Subcutaneous adipose tissue (tissue), 4 donors: ENCODE measurements at places on chromosomes 11 and 22. TPM values are rescaled to one million over a fixed set of nuclear protein-coding genes. Genes with fewer than 3 reads are reported as not detected.

The CD82 gene
- 12.1 TPM for total RNA-seq

The MYO18B gene
- total RNA-seq: not detected

The SLCO2B1 gene
- total RNA-seq: 81.0 TPM

The MISFA gene
- total RNA-seq: 3.1 TPM

The IGSF9B gene
- total RNA-seq: 1.3 TPM

The PPFIBP2 gene
- total RNA-seq: 26.4 TPM
